ENCODE measurements at places on chromosomes 1 and 21.
A peak's percentile ranks its signal among the peaks of the same experiment; 100 is the strongest.

- DNase-seq, result no peak
Measured at GRCh38 chr1:58812926-58813325, 29.1 kb upstream of the JUN start.

DNA sequence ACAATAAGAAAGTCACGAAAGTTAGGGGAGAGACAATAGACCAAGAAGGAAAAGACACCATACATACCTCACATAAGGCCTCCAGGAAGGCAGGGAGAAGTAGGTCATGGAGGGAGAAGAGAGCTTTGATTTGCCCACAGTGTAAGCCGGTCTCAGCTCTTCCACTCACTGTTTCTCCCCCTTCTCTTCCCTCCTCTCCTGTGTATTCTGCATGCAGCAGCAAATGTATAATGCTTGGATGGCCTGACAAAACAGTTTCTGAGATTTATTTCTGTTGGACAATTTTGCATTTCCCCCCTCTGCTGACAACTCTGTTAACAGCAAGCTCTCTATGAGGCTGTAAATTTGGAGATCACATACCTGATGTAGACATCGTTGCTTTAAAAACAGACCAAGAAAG is 318.9 kb downstream of the OMA1 start:
- no peak for DNase-seq

DNA sequence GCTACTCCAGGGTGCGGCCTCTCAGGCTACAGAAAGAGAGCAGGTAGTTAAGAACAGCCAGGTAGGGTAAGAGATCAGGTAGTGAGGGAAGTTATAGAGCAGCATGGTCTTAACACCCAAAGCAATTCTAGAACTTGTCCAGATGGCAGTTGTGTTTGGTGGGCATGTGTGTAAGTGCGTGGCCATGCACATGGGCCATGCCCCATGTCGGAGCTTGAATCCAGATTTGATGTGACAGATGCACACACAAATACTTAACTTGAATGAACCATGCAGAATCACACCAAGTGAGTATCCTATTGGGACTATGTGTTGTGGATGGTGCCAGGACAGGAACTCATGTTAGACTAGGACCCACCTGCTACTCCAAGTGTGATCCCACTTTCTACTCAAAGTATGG is 145.7 kb upstream of the HMGB4 start:
- no peak for DNase-seq

GRCh38 chr1:15724949-15725880 is 10.8 kb upstream of the SLC25A34 start:
- DNase-seq, result no peak

DNA sequence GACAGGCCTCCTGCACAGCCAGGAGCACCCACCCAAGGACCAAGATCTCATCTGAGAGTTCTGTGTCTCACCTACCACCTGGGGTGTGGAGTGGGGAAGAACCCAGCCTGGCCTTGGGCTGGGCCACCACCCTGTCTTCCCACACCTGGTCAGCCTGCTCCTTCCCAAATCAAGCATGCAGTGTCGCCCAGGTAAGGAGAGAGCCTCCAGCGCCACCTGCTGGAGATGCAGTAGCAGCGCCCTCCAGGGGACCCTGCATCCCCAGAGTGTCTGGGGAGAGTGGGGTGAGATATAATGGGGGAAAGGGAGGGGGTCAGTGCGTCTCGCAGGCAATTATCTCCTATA is 32.3 kb downstream of the KIAA2013 start:
- DNase-seq, result peak; percentile 47
